Stimulated activated CD8-positive, alpha-beta memory T cell treated with anti-CD3 and anti-CD28 coated beads, Interleukin-12 subunit alpha, Interleukin-12 subunit beta, amount 100 ng/mL, for 4 hours (primary cell): ENCODE measurements at places on chromosomes 6 and 20.

GRCh38 chr20:19765266-19765665 is 7.2 kb downstream of the RIN2 start:
- DNase-seq: no peak

GRCh38 chr6:149464411-149464810 is 20.4 kb downstream of the ZC3H12D start:
- no peak for DNase-seq

GRCh38 chr6:19692506-19693298 is 144.5 kb upstream of the ID4 start:
- no peak for DNase-seq

GRCh38 chr6:19812512-19813119 is 24.6 kb upstream of the ID4 start:
- no peak for DNase-seq

DNA sequence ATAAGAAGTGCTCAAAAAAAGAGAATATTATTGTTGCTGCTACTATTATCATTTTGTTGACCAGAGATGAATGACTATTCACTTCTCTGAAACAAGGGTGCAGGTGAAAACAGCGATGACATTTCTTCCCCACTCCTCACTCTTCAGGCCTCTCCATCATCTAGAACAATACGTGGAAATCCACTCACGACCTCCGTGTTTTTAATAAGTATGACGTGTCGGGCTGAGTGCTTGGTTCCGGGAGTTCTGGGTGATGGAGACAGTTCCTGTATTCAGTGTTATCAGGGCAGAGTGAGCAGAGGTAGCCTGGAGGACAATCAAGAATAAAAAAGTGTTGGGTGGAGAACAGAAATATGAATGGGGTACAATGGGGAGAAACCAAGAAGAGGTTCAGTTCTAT is 130.0 kb upstream of the ZNF217 start:
- no peak for DNase-seq

GRCh38 chr6:87274660-87275274 is 47.6 kb upstream of the SMIM8 start:
- DNase-seq: no peak

- no peak for DNase-seq
These were observed 16.9 kb upstream of the FOXC1 start for GRCh38 chr6:1592852-1593251.

- DNase-seq: no peak
These were observed 34.7 kb upstream of the TGM3 start for GRCh38 chr20:2261046-2261485.

DNA sequence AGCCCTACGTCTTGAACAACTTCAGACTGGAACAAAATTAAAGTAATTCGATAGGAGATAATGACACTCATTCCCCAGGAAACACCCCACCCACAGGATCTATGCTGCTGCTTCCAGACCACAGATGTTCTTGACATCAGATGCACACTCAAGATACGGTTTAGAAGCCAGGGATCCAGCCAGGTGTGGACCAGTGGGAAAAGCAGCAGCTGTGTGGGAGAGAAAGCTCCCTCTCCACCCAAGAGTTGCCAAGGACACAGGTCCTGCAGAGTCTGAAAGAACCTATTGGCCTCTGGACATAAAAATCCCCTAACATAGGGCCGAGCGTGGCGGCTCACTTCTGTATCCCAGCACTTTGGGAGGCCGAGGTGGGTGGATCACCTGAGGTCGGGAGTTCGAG is 91.7 kb upstream of the NFATC2 start:
- DNase-seq: no peak

- DNase-seq: no peak
These were observed 24.5 kb downstream of the FIG4 start for GRCh38 chr6:109715616-109716015.

DNA sequence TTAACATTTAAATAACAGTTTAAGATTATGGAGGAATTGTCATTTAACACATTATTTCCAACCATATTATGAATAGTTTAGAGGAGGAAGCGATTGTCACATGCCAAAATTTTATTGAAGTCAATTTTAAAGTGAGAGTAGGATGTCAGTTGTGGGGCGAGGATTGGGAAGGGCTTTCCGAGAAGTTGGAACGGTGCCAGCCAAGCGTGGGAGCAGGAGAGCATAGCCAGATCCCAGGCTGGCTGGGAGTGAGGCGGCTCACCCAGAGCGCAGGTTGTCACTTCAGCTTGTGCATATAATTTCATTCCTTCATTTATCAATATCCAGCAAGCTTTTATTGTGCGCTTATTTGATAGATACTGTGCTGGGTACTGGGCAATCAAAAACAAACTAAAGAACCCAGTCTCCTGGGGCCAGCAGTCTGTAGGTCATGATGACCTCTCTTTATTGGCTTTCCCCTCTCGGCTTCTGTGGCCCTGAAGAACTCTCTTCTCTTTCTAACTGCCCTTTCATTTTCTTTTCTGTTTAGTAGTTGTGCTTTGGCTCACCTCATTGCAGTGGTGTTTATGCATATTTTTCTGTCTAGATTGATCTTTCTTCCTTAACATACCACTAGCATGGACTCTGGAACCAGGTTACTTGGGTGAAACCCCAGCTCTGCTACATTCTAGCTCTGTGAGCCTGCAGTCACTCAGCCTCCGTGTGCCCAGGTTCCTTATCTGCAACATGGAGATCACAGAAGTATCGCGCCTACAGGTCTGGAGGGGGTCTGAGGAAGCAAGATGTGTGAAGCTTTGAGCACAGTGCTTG is 6.4 kb downstream of the CEP43 start:
- no peak for DNase-seq

DNA sequence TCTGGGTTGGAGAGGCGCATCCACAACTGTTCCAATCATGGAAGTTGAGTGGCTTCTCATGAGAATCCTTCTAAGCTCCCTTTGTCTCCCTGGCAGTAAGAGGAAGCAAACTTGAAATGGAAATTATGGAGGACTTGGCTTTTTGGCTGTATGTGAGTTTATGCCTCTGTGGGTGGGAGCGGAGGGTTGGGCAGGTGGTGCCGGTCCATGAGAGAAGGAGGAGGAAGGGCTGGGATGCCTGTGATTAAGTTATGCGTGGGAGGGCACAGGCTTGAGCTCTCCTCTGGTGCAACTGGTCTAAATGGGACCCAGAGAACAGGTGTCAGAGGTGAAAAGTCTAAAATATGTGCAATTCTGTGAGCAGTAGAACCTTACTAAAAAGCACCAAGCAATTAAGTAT is 2.2 kb downstream of the PHACTR3 start:
- DNase-seq: no peak

- no peak for DNase-seq
These were observed 43.8 kb downstream of the CEP57L1 start for GRCh38 chr6:109139109-109139508.

GRCh38 chr6:80547827-80548226 is 441.4 kb downstream of the BCKDHB start:
- DNase-seq: no peak

DNA sequence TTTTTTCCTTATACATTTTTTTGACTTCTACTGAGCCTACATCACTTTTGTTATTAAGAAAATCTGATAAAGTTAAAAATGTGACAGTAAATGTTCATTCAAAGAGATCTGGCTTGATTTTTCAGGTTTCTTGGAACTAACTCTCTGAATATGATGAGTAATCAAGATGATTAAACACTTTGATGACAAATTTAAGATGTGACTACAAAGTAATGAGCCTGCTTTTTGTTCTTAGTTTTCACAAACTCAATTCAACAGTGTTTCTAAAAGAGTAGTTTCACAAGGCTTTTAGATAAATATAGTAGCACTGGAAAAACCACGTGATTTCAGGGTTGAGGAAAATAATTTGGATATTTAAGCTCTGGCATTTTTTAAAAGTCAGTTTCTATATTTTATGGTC is 37.9 kb upstream of the HDDC2 start:
- no peak for DNase-seq

DNA sequence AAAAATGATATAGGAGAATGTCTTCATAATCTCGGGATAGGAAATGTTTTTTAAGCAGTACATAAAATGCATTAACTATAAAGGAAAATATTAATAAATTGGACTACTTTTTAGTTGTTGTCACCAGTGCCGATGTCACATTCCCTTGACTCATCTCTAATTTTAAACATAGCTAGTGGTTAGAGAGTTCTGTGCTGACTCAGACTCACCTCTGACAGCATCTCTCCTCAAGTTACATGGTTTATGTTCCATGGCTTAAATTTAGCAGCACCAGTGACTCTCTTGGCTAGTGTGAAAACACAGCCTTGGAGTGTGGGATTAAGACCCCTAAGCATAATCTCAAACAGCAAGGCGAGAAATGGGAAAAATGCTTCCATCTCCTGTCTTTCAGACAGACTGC is 311.8 kb upstream of the MMS22L start:
- DNase-seq: no peak

GRCh38 chr6:167397712-167398111 is 72.8 kb downstream of the TTLL2 start:
- no peak for DNase-seq

DNA sequence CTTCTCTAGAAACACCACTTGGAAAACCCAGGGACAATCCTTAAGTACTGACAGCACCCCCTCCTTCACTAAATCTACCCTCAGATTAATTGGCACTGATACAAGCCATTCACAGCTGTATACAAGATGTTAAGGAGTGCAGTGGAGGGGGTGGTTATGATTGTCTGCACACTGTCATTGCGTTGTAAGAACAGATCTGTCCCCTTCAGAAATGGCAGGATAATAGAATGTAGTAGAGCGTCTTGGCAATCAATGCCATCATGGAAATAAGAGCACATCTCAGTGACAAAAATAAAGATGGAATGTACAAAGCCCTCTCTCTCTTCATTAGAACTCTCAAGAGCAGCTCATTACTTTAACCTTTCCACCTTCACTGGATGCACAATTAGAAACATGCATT is 324.9 kb upstream of the TBX18 start:
- DNase-seq: no peak

- no peak for DNase-seq
These were observed 38.0 kb downstream of the RCAN2 start for GRCh38 chr6:46453216-46453615.

- no peak for DNase-seq
These were observed 4.5 kb upstream of the TNXB start for GRCh38 chr6:32113386-32114352.

- no peak for DNase-seq
These were observed 399 bp upstream of the REPS1 start for GRCh38 chr6:138988469-138988834.

DNA sequence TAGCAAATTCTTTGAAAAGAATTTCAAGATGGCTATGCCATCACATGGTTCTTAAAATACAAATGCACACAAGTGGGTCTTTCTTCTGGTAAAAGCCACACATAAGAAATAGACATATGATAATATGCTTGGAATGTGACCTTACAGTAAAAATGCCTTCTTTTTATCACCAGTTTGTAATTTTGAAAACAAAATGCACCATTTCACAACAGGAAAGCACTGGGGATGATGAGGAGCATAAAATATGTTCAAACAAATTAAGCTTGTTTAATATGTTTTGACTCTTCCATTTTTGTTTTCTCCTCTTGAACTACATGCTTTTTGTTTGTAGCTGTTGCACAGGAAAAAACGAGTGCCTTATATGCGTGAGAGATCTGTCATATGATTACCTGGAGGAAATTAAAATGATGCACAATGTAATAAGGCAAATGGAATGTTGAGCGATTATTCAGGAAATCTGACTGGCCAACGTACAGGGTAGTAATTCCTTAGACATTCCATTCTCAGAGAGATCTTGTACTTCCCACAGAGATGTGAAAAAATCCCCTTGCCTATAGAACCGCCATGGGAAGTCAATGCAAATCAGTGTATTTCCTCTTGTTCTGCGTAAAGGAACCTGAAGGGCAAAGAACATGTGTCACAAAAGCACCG is 911.6 kb downstream of the TFAP2A start:
- DNase-seq: no peak
